ENCODE measurements at places on chromosomes 4 and X. TPM values are rescaled to one million over a fixed set of nuclear protein-coding genes. Genes with fewer than 3 reads are reported as not detected.

Gene P2RY8
- total RNA-seq: 1.4 TPM

Gene DMP1
- total RNA-seq: 0.11 TPM

Gene AREG
- total RNA-seq: 0.49 TPM

Gene PSAPL1
- total RNA-seq: 0.05 TPM

Gene COX7B2
- not detected for total RNA-seq

Gene QRFPR
- total RNA-seq: 2.5 TPM

All from camera-type eye (tissue), 1 donor.